GM04504 (cell line): ENCODE measurements at places on chromosomes 4 and X.

DNA sequence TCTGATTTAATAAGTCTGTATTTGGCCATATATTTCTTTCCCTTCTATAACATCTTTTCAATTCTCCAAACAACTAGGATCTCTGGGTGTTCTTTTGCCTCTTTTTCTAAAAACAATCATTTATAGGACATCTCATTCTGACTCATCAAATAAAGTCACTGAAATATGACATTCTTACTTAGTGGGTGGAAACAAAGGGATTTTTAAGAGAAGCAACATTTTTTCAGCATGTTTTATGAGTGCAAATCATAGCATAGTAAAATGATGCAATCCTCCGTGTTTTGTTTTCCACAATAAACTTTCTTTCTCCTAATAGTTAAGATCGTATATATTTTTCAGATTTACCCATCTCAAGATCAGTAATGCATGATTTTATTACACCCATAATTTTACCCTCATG lies 179.8 kb downstream of the SPCS3 start:
- DNase-seq, result peak; percentile 60

DNA sequence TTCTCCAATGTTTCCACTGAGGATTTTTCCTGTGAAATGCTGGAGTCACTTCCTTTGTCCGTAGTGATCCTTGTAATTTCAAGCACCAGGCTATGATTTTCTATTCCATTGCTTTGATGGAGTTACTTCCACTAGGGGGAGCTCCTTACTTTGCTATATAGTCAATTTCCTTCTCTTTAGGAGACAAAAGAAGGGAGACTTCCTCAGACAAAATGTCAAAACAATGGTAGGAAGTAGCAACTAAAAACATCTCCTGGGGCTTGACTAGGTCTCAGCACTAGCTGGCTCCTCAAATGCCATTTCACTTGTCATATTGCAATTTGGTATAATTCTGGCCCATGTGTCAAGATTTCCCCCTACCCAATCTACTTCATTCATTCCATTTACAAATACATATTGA lies 24.1 kb downstream of the ZCCHC12 start:
- DNase-seq, result peak; percentile 20

- no peak for DNase-seq
Observed at GRCh38 chr4:145521282-145521681, 39.6 kb downstream of the SMAD1 start.

GRCh38 chrX:68431836-68432235 lies 1.5 kb downstream of the OPHN1 start:
- no peak for DNase-seq

- DNase-seq, result no peak
Observed at GRCh38 chrX:153406011-153406410, 4.9 kb upstream of the PNMA6E start.

- DNase-seq, result no peak
Observed at GRCh38 chrX:11530621-11531020, 135.1 kb downstream of the ARHGAP6 start.

- peak; percentile 44 for DNase-seq
Observed at GRCh38 chrX:139831675-139832456, 101.0 kb downstream of the ATP11C start.

- no peak for DNase-seq
Observed at GRCh38 chr4:188171551-188171950, 32.3 kb downstream of the TRIML1 start.

- DNase-seq, result no peak
Observed at GRCh38 chr4:22462688-22463087, 53.2 kb downstream of the ADGRA3 start.

DNA sequence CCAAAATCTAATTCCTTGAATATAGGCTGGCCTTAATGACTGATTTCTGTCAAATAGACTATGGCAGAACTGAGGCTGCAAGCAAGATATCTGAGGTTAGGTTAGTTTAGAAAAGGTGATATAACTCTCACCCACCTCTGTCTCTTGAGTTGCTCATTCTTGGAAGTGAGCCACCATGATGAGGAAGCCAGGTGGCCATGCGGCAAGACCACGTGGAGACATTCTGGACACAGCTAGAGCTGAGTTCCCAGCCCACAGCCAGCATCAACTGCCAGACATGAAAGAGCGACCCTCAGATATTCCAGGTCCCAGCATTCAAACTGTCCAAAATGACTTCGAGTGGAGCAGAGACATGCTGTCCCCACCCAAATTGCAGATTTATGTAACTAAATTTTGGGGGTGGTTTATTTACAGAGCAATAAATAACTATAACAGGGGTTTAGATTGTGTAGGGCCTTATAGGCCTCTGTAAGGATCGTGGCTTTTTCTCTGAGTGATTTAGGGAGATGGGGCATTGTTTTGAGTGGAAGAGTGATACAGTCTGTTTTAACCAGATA lies 33.7 kb downstream of the USP53 start:
- DNase-seq, result no peak

DNA sequence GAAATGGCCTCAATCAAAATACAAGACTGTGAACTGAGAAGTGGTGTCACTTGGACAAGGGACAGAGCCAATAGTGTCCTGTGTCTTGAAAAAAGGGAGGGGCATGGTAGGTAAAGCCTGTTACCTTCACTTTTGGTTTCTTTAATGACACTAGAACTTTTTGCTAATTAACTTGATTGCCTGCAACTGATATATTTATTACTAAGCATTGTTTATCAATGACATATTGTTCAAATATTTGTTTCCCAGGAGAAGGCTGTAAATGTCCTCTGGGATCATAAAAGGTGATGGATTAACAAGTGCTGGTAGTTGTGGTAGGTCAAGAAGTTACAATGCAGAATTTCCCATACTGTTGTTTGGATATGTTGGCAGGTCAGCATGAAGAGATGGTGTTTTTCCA lies 93.8 kb upstream of the SCML1 start:
- DNase-seq, result no peak

DNA sequence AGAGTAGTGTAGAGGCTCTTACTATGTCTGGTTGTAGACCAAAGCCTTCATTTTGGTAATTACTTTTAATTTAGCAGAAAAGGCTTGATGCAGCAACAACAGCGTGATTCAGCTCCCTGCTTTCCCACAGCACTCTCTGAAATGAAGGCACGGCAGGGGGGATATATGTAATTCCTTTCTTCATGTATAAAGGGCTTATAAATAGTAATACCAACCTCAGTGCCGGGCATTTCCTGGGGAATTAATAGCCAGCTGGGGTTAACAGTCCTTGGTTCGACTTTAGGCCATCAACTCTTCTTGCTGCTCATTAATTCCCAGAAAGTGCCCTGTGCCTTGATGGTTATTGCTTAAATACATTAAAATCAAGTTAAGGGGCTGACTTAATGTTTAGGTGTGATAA lies 669.0 kb downstream of the ZNF674 start:
- DNase-seq, result no peak

DNA sequence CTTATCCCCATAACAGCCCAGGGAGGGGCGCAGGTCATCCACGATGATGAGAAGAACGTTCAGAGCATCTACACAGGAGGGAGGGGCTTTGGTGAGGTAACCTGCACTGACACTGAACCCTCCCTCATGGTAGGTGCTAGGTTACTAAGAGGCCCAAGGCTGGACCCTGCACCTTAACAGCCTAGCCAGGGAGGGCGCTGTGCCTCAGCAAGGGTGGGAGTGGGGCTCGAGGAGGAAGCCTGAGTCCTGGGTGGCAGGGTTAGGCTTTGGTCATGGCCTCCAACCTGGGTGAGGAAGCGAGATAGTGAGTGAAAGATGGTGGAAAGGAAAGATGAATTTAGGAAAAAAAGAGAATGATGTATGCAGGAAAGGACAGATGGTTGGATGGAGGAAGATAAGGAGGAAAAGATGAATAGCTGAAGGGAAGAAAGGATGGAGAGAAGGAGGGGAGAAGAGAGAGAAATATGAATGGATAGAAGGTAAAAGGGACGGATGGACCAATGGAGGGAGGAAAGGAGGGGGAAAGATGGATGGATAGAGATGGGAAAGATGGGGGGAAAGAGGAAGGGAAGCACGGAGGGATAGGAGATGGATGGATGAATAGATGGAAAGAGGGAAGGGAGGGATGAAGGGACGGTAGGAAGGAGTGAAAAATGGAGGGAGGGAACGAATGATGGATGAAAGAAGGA lies 736 bp downstream of the IDS start:
- DNase-seq, result no peak

GRCh38 chrX:66601522-66601921 lies 37.4 kb downstream of the EDA2R start:
- DNase-seq, result no peak

- DNase-seq, result no peak
Observed at GRCh38 chrX:74526764-74527163, 87.7 kb downstream of the RLIM start.

DNA sequence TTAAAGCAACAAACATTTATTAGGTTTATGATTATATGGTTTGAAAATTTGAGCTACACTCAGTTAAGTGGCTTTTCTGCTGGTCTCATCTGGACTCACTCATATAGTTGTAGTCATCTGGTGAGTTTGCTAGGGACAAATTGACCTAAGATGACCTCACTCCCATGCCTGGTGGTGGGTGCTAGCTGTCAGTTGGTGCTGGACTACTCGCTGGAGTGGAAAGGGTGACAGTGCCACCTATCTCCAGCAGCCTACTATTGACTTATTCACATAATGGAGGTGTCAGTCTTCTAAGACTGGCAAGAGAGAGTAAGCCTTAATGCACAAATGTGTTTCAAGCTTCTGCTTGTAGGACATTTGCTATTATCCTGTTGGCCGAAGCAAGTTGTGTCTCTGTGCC lies 88.2 kb downstream of the TASL start:
- DNase-seq, result peak; percentile 5

- no peak for DNase-seq
Observed at GRCh38 chrX:23981711-23982110, 45.3 kb downstream of the KLHL15 start.

- no peak for DNase-seq
Observed at GRCh38 chr4:172649143-172649542, 519.5 kb upstream of the GALNT7 start.

DNA sequence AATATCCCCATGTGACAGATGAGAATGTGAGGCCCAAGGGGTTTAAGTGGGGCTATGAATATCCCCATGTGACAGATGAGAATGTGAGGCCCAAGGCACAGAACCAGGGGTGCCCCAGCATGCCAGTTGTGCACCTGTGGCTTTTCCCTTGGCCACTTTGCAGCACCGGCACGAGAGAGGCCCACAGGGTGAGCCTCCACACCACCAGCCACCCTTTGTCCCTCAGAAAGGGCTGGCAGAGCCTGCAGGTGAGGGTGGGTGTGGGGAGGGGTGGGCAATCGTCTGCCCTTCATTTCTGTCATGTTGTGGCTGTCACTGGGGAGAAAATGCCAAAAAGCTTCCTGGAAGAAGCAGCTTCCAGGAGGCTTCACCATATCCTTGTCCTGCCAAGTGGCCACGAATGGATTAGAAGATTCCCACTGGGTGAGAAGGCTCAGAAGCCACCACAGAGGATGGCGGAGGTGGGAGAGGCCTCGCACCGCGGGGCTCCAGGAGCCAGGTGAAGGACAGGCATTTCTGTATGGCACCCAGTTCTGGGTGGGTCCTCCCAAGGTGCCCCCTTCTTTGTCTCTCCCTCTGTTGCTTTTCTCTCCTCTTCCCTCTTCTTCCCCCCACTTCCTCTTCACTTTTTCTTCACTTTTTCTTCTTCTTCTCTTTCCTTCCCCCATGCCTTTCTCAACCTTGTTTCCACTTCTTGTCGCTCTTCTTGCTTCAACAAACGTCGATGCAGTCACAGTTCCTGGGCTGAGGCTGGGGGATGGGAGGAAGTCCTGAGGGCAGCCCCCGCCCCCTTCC lies 469 bp upstream of the GPR78 start:
- DNase-seq, result no peak

- DNase-seq, result no peak
Observed at GRCh38 chr4:1518997-1519700, 112.9 kb upstream of the NKX1-1 start.

DNA sequence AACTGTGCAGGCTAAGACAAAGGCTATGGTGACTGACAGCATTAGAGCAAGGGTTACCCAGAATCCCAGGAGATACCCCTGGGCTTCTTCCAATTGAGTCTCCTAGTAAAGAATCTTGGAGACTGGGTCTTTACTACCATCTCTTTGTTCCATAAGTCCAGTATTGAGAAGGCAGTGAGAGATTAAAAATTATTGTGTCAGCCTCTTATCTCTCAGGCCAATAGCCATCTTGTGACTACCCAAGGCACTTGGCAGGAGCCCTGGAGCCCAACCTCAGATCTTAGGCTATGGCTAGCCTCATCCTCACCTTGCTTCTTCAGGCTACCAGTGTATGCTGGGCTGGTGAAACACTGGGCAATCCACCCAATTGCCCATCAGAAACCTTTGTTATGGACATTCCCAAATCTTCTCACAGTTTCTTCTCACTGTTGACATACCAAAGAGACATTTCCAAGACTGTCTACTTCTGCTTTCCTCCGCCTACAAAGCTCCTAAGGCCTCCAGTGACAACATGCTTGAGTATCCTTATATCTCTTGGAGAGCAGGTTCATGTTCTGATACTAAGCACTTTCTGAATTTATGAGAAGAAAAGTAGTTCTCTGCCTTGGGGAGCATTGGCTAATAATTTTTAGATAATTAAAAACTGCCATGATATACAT lies 76.3 kb upstream of the STIM2 start:
- no peak for DNase-seq

GRCh38 chr4:40200875-40201801 lies 4.3 kb downstream of the RHOH start:
- DNase-seq, result no peak

DNA sequence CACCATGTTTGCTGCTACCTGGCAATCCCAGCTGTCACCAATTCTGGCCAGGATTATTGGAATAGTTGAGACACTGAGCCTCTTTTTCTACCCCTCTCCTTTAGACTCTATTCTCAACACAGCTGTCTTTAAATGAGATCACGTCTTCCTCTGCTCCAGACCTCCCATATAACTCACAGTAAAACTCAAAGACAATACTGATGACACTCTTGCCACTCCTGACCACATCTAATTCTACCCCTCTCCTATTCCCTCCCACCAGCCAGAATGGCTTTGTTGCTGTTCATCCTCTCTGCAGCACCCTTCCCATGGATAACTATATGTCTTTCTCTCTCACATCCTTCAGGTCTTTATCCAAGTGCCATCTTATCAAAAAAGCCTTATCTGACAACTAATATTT lies 188.6 kb upstream of the IL15 start:
- DNase-seq, result no peak

GRCh38 chr4:96677499-96677898 lies 837.6 kb downstream of the PDHA2 start:
- DNase-seq, result no peak

- DNase-seq, result peak; percentile 54
Observed at GRCh38 chr4:107243141-107243781, 207.1 kb upstream of the DKK2 start.

GRCh38 chr4:15336410-15337167 lies 91.2 kb upstream of the C1QTNF7 start:
- DNase-seq, result no peak

- peak; percentile 19 for DNase-seq
Observed at GRCh38 chr4:78517050-78517652, 34.4 kb upstream of the ANXA3 start.

GRCh38 chr4:69984030-69984443 lies 11.7 kb upstream of the STATH start:
- no peak for DNase-seq

GRCh38 chr4:129336457-129337227 lies 240.7 kb downstream of the C4orf33 start:
- DNase-seq, result no peak
